ENCODE measurements at places on chromosomes 4 and X.

DNA sequence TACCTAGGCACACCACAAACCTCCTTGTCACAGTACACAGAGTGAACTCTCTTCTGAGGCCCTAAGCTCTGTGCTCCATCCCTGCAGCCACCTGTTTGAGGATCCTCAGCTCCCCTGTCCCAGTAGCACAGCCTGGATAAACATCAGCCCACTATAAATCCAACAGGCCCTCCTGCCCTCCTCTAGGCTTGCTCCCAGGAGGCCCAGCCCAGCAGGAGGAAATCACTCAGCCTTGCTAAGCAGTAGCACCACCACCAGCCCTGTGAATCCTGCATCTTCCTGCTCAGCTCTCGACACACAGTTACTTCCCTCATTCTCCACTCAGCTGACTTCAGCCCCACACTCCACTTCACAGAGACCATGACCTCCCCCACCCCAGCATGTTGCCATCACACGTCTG, 273.9 kb downstream of the BCOR start:
- DNase-seq, result no peak

GRCh38 chrX:150270622-150271021, 92.5 kb upstream of the MAMLD1 start:
- DNase-seq, result no peak

GRCh38 chr4:138279286-138279685, 37.1 kb upstream of the SLC7A11 start:
- DNase-seq, result no peak

DNA sequence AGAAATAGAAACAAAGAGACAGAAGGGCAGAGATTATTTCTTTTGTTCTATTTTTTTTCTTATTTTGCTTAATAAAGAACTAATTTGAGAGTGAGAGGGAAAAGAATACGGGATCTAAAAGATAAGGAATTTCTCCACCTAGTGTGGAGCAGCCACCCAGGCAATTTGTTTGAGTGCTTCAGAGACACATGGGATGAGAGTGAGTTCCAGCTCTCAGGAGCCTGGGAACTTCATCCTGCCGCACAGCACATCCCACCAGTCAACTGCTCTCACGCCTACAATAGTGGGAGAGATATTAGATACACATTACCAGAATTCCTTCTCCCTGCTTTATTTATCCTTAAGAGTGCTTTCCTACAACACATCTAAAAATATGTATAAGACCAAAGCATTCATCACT, 946.4 kb downstream of the PDHA2 start:
- no peak for DNase-seq

DNA sequence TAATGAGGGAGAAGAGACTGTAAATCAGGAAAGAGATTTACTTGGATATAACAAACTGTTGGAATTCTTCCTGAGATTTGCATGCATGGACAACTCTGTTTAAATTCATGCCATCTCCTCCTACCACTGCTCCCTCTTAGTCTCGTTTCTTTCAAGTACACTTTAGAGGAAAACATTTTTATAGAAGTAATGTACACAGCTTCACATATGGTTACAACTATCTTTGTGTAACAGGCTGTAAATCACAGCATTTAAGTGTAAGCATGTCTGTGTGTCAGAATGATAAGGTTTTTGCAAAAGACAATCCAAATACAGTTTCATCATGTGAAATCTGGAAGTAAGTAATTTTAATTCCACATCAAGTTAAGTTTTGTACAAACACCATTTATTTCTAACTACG, 21.5 kb upstream of the ENPEP start:
- DNase-seq, result no peak

DNA sequence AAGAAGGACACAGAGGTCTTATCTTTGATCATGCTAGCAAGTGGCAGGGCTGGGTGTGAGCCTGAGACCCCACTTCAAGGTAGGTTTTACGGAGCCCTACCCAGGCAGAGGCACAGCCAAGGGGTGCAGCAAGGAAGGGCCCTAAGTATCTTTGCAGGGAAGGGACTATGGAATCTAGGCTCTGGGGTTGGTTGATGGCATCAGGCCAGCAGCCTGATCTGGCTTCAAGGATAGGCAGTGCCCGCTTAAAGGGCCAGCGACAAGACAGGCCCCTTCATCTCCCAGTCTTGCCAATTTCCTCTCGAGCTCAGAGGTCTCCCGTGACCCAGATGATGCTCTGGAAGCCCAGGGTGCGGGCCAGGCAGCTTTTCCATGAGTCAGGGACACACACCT, 5.8 kb downstream of the ABLIM2 start:
- DNase-seq, result no peak

- no peak for DNase-seq
These were observed 1.6 kb upstream of the NDST3 start for GRCh38 chr4:118032691-118033090.

DNA sequence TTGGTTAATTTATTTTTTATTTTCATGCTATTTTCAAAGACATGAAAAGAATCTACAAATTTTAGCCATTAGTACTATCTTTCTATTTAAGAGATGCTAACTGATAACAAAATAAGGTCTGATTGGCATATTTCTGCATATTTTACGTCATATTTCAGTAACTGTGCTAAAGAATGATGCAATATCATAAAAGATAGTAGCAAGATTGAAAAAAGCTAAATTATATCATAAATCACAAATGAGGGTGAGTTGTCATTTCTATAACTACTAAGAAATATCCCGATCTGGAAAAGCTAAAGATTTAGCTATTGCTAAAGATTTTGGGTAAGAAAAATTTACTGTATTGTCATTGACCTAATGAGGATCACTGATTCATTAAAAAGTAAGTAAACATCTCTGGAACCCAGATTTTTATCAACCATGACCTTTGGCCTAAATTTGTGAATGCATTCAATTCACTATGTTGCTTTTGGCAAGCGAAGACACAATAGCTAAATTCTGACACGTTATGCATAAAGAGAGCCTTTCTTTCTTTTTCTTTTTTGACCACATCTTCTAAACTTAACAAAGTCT, 103.6 kb downstream of the HPGD start:
- DNase-seq, result no peak

- no peak for DNase-seq
These were observed 89.8 kb downstream of the PAPSS1 start for GRCh38 chr4:107630185-107630705.

DNA sequence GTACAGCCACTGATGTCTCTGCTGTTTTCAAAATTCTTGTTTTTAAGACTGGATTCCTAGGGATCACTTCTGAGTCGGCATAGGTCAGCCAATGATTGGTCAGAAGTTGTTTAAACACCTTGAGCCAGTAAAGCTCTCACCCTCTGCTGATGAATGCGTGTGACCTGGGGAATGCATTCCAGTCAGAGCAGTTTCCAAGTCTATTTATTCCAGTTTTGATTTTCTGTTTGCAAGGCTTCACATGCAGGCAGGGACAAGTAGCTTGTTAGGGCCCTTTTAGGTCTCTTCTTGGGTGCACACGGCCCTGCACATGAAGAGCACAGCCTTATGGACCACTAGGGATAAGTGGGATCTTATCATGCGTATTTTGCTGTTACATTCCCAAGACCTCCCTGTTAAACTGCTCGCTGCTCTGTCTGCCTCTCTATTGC, 47.0 kb downstream of the KLHL15 start:
- DNase-seq, result no peak

DNA sequence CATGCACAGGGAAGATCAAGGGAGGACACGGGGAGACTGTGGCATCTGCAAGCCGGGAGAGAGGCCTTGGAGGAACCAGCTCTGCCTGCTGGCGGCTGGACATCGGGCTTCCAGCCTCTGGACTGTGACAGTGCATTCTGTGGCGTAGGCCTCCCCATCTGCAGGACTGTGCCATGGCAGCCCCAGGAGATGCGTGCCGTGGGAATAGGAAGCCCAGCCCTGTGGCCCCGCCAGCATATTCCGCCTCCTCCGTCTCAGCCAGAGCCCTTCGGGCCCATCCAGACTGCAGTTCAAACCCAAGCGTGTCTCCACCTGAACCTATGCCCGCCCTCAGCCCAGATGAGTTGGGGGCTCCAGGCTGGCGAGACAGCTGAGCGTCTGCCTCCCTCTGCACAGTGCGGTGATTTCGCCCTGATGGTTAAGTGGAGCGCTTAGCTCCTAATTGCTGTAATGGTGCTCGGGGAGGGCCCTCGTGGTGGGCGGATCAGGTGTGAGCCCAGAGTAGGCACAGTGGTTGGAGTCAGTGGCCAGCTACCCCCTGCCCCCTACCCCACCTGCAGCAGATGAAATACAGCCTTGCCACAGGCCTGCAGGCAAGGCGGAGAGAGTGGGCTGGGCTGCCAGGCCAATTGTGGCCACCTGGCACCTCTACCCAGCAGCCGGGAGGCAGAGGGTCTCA, 133.9 kb downstream of the HMX1 start:
- DNase-seq, result no peak

DNA sequence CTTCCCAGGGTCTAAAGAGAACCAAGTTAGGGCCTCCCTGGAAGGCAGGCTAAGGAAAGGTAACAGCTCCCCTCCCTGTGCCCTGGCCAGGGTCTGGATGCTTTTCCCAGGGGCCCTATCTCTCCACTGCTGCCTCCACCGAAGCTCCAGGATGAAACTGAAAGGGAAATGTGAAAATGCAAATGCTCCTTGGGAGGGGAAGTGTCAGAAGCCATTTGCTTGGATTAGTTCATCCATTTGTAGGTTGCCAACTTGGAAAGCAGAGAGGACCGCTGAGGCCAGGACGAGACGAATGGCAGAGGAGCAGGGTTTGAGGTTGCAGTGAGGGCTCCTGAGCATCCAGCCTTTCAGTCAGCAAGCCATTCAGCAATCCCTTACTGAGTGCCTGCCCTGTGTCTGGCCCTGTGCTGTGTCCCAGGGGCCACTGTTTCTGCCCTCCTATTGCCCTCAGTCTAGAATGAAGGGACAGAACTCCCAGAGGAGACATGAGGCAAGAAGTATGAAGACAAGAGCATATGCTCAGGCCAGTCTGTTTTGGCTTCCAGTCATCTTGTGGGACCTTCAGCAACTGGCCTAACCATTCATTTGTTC, 45.9 kb upstream of the PGRMC1 start:
- DNase-seq, result no peak

DNA sequence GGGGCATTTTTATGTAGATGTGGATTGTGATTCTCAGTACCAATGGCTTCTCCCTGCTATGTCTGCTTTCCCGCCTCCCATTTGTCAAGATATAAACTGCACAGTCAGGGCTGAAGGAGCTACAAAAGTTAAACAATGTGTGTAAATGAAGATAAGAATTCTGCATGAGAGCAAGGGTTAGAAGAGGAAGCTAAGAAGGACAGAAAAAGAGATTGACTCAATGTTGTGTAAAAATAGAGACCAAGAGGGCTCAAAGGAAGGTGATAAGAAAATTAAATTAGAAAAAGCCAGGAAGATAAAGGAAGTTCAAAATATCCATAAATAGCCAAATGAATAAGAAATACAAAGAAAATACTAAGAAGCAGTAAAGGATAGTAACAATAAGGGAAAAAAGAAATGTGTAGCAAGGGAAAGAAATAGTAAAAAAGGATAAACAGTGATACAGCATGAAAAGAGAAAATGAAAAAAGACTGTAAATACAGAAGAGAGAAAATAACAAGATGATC, 82.5 kb downstream of the AMELX start:
- DNase-seq, result no peak

DNA sequence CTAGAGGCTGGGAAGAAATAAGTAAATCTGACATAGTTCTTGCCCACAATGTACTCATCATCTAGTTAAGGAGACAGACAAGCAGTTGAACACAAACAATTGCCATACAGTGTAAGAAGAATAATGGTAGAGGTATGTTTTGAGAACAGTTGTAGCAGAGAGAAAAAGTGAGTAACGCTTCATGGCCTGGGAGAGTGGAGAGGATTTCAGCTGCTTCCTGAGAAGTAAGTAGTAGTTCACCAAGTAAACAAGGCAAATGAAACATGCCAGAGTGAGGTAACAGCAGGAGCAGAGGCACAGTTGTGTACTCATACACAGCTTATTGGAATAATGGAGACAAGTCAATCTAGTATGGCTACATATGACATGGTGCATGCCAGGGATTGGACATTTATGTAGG, 53.6 kb upstream of the RAP2C start:
- DNase-seq, result no peak

GRCh38 chr4:177066746-177067145, 242.9 kb upstream of the NEIL3 start:
- DNase-seq, result no peak

DNA sequence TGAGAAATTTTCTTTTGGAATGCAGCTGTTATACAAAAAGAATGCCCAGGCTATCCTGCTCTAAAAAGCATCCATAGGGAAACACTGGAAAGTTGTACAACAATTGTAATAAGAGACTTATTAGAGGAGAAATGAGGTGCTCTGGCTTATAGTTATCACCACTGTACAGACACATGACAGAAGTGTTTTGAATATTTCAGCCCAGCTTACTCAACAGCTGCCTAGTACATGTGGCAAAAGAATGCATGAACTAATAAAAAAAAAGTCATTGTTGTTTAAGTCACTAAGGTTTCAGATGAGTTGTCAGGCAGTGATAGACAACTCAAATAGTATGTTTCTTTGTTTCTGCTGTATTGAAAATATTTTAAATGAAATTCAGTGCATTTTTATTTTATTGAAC, 307.7 kb downstream of the GPM6A start:
- DNase-seq, result no peak

DNA sequence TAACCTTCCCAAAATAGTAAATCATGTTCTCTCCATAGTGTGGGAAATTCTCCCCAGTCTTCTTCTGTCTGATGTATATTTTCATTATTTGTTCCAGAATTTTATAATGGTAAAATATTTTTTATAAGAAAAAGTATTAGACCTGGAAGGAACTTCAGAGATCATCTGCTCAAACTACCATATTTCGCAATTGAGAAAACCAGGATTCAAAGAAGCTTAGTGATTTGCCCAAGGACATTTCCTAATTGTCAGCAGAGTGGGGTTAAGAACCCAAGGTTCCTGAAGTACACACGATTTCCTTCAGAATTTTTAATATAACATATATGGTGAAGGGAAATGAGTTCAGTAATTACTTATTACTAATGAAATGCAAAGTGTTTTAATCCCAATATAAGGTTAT, 24.1 kb downstream of the OCIAD1 start:
- no peak for DNase-seq

GRCh38 chr4:80276931-80277330, 10.5 kb downstream of the FGF5 start:
- DNase-seq, result no peak

DNA sequence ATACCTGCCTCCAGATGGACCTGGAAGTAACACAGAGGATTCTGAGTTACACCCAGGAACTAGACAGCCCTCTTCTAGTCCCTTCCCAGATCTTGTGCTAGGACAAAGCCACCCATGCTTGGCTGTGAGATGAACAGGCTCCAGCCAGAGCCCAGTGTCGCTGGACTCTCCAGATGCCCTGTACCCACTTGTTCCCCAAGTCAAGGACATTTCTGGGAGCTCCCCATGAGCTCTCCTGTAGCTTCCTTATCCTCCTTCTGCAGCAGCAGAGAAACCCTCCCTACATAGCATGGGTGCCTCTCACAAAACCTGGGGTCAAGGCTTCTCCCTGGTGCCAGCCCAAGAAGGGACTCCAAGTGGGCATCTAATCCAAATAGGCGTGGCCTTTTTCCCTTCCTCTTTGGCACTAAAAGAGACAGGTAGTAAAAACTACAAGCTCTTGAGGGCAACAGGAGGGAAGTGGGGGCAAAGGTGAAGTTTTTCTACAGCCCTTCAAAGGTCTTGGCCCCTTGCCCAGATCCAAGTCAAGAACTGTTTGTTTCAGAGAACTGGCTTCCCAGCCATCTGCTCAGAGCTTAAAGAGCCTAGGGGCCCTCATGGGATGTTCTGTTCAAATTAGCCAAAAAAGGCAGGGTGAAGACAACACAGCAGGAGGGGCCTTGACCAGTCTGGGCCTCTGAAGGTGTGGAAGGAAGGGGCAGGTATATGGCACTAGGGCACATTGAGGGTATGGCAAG, 8.5 kb upstream of the ERCC6L start:
- no peak for DNase-seq

GRCh38 chr4:38455092-38455862, 208.7 kb upstream of the KLF3 start:
- no peak for DNase-seq

GRCh38 chr4:73421708-73422457, 14.1 kb upstream of the AFP start:
- no peak for DNase-seq

Measured in GM12891 (cell line).